Activated CD4-positive, CD25-positive, alpha-beta regulatory T cell treated with anti-CD3 and anti-CD28 coated beads, Interleukin-2, amount 50 U/mL, for 24 hours (primary cell): ENCODE measurements at places on chromosomes 1 and 21.
A peak's percentile ranks its signal among the peaks of the same experiment; 100 is the strongest.

DNA sequence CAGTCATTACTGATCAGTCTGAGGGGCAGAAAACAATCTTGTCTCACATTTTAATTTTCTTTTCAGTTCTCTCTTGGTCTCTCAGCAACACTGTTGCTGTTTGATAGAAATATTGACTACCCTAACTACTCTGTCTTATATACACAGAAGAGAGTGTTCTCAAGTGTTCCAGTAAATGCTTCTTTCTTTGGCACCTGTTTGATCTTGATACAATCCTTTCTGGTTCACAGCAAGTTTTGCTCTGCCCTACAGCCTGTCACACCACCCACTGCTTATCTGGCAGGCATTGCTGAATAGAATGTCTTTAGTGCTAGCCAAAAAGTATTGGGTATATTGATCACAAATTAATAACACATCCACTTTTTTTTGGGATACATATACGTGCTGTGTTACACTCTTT lies 75.7 kb upstream of the WLS start:
- no peak for ATAC-seq

DNA sequence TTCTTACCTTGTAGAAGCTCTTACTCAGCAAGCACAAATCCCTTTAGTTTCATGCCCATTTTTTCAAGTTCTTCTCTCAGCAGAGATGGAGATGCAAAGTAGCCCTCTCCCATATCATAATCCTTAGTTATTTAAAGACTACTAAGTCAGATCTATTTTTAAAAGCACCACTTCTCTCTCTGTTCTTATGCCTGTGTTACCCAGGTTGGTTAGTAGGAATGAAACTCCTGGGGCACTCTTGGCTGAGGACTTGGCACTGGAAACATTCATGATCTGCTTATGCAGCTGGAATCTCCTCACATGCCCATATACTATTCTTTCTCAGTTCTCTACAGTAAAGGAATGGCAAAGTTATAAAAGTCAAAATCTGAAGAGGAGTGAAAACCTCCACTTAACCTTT lies 51.9 kb upstream of the PPP2R5A start:
- no peak for ATAC-seq

- peak; percentile 89 for ATAC-seq
These were observed 490.3 kb downstream of the TTLL7 start for GRCh38 chr1:83508485-83509151.

DNA sequence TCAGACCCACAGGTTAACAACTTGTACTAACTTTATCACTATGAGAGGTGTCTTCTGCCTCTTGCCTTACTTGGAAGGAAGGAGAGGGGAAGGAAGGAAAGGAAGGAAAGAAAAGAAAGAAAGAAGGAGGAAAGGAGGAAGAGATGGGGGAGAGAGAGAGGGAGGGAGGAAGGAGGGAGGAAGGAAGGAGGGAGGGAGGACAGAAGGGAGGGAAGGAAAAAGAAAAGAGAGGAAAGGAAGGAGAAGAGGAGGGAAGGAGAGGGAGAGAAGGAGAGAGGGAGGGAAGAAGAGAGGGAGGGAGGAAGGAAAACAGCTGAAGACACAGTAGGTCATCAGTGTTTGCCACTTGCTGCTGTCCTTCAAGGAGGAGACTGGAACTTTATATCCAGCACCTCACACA lies 5.3 kb upstream of the SIPA1L2 start:
- ATAC-seq: no peak

GRCh38 chr1:179883745-179884138 lies 1.7 kb downstream of the TOR1AIP1 start:
- peak; percentile 68 for ATAC-seq

DNA sequence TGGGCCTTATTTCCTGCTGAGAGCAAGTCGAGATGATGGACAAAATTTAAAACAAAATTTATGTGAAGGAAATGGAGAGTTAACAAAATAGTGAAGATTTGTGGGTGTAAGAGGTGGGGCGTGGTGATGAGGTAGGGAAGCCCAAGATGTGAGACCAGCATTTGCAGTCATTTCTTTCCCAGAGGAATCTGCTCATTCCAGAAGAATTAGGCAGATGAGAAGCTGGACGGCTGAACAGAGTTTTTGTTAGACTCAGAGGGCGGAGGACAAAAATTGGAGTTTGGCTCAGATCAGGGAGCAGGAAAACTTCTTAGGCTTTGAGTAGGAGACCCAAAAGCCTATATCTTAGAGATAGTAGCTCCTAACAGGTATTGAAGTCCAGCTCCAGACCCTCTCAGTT lies 65.3 kb downstream of the CAMTA1 start:
- no peak for ATAC-seq

- ATAC-seq: no peak
These were observed 16.2 kb upstream of the DAB1 start for GRCh38 chr1:57440096-57440495.

DNA sequence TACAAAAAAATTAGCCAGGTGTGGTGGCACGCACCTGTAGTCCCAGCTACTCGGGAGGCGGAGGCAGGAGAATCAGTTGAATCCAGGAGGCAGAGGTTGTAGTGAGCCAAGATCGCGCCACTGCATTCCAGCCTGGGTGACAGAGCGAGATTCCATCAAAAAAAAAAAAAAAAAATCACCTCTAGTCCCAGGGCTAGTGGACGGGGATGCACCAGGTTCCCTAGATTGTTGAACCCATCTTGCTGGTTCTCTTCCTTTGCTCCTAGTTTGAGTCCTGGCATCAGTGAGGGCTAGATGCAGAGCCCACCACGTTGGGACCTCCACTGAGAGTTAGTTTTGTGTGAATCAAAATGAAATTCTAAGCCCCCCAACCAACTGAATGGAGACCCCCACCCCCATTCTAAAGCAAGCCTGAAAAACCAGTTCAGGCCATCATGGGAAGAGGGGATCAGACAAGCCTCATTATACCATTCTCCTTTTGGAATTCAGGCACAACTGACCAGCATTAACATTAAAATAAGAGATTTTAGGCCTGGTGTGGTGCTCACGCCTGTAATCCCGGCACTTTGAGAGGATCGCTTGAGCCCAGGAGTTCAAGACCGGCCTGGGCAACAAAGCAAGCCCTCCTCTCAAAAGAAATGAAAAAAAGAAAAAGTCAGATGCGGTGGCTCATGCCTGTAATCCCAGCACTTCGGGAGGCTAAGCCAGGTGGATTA lies 17.9 kb upstream of the L1TD1 start:
- ATAC-seq: no peak

DNA sequence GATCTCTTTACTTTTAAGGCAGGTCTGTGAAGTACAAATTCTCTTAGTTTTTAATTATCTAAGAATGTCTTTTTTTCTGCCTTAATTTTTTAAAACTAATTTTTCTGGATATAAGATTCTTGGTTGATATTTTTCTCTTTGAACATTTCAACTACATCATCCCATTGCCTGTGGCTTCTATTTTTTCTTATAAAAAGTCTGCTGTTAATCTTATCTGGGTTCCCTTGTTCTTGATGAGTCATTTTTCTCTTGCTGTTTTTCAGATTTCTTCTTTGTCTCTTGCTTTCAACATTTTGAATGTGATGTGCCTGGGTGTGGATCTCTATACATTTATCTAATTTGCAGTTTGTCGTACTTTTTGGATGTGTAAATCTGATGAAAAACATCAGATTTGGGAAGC lies 525.2 kb upstream of the PBX1 start:
- ATAC-seq: no peak

DNA sequence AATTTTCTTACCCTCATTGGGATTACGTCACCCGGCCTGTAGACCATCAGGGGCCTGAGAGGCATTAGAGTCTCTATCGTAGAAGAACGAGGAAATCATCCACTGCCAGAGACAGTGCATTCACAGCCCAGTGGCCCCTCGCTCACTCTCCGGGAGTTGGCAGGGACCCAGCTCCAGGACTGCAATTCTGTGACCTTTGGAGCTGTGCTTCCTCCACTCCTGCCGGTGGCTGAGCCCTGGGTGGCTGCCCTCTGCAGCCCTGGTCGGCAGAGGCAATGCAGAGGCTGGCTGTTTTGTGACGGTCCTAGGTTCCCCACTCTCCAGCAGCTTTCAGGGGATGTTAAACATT lies 12.7 kb downstream of the SLC37A1 start:
- ATAC-seq: no peak

DNA sequence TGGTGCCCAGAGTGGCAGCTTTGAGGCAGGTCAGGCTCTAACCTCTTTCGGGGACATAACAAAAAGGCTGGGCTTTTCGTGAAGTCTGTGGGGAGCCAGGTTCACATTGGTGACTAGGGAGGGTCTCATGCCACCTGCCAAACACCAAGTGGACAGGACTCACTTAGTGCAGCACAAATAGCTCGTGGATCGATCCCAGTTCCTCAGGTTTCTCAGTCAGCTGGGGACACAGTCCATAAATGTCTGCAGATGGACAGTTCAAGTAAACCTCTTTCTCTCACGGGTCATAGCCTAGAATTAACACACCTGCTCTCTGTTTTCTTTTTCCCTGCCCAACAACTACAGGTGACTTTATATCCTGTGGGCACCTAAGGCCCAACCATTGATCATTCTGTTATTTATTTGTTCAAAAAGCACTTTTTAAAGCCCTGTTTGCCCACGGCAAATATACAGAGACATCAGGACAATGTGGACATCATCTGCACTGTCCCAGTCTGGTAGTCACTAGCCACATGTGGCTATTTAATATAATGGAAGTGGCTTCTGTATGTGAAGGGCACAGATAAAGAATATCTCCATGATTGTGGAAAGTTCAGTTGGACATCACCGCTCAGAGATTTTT lies 53.5 kb downstream of the CAPN2 start:
- no peak for ATAC-seq

GRCh38 chr1:153831026-153831425 lies 55.8 kb downstream of the SLC27A3 start:
- no peak for ATAC-seq

- ATAC-seq: no peak
These were observed 33.6 kb downstream of the RGS21 start for GRCh38 chr1:192350356-192350755.
